ENCODE measurements at places on chromosomes 6 and 20.
A peak's percentile ranks its signal among the peaks of the same experiment; 100 is the strongest.

GRCh38 chr6:162251257-162251656 is 476.3 kb downstream of the PRKN start:
- no peak for DNase-seq

DNA sequence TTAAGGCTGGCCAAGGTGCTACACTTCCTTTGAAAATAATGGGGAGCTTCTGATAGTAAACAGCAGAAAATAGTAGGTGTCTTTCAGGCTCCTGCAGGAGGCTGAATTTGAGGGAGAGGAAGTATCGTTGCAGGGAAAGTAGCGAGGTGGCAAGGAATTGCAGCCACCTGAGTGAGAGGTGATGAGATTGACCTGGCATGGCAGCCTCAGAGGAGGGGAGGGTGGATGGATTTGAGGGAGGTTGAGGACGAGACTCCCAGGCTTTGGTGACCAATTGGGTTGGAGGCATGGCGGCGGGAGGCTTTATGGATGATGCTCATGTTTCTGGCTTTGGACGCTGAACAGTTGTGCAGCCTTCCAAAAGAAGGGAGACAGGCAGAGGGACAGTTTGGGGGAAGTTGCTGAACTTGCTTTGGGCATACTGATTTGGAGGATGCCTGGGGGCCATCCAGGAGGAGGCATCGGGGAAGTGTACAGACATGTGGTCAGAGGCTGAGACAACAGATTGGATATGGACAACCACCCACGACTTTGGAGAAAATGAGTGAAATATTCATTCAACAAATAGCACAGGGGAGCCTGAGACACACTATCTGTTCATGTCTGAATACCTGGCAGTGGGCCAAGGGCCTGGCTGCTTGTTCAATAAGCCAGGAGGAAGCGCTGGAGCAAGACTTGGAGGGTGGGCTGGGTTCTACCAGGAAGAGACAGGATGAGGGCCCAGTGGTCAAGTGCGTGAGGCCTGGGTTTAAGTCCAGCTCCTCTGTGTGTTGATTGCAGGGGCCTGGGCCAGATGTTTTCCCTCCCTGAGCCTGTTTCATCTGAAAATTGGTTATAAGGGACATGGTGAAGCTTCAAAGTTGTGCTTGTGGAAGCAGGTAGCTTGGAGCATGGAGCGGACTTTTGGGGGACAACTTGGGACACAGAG is 113.2 kb downstream of the CEBPB start:
- DNase-seq: peak; percentile 52

DNA sequence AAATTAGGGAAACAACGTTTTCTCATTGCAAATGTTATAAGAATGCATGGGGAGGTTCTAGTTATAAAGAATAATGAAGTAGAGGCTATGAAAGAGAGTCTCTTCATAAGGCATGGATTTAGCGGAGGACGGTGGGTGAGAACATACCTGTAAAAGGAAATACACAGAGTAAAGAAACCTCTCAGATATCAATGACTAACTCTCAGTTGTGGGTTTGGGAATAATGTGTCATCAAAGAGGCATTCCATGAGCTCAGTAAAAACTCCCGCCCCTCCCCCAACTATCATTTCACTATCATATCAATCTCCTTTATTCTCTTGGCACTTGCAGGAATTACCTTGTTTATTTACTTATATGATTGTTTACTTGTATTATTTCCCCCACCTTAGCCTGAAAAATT is 695.4 kb downstream of the PTPRT start:
- no peak for DNase-seq

DNA sequence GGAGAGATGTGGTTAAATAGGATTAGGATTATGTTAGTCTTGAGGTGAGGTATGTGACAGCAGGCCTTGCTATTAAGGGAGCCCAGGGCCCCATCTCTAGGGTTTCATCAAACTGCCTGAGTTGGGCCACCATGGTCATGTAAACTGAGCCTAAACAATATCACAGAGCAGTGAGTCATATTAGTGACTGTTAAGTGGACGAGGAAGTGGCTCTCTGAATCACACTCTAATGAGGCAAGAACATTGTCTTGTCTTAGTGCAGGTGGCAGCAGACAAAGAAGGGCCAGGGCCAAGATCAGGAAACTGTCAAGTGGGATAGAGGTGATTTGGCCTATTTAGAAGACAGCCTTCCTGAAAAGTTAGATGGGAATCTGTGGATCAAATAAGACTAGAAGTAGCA is 23.1 kb downstream of the ENPP3 start:
- no peak for DNase-seq

GRCh38 chr6:158206740-158207421 is 38.7 kb downstream of the GTF2H5 start:
- no peak for DNase-seq

DNA sequence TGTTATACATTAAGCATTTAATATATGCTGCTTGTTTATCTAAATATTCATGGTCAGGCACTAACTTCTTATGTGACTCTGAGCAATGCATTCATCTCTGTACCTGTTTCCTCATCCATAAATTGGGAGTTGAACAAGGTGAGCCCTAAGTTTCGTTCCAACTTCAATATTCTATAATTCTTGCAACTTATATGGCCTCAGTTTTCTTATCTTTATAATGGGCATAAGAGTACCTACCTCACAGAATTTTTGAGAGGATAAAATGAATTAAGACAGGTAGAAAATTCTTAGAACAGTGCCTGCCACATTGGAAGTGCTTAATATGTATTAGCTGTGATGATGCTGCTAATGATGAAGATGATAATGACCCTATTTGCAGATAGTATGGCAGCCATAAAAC is 11.8 kb upstream of the HIVEP2 start:
- DNase-seq: no peak

GRCh38 chr6:148700741-148701311 is 46.0 kb upstream of the UST start:
- no peak for DNase-seq

- DNase-seq: no peak
Observed at GRCh38 chr6:2986722-2987221, 12.9 kb upstream of the NQO2 start.

- no peak for DNase-seq
Observed at GRCh38 chr6:142669471-142670351, 275.3 kb downstream of the HIVEP2 start.

- DNase-seq: peak; percentile 43
Observed at GRCh38 chr6:128731249-128732165, 151.4 kb upstream of the LAMA2 start.

GRCh38 chr6:42260972-42261371 is 43.3 kb upstream of the MRPS10 start:
- DNase-seq: peak; percentile 65

GRCh38 chr20:33273117-33273851 is 9.7 kb upstream of the BPIFB1 start:
- DNase-seq: no peak

DNA sequence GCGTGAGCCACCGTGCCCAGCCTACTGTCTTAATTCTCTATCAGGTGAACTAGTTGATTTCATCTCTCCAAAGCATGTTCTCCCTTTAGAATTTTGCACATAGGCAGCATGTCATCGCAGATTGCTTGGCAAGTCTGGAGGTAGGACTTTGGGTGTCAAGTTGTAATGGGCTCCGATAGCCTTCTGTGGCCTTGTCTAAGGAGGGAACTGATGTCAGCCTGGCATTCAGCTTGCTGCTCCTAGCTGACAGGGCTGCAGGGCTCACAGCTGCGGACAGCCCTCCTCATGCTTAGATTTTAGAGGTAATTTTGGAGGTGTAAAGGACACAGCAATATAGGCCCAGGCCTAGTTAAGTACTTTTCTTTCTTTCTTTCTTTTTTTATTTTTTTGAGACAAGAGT is 11.3 kb downstream of the CHMP4B start:
- DNase-seq: no peak

- no peak for DNase-seq
Observed at GRCh38 chr6:49454787-49455709, 8.0 kb downstream of the MMUT start.

GRCh38 chr6:148893481-148893880 is 146.7 kb downstream of the UST start:
- no peak for DNase-seq

DNA sequence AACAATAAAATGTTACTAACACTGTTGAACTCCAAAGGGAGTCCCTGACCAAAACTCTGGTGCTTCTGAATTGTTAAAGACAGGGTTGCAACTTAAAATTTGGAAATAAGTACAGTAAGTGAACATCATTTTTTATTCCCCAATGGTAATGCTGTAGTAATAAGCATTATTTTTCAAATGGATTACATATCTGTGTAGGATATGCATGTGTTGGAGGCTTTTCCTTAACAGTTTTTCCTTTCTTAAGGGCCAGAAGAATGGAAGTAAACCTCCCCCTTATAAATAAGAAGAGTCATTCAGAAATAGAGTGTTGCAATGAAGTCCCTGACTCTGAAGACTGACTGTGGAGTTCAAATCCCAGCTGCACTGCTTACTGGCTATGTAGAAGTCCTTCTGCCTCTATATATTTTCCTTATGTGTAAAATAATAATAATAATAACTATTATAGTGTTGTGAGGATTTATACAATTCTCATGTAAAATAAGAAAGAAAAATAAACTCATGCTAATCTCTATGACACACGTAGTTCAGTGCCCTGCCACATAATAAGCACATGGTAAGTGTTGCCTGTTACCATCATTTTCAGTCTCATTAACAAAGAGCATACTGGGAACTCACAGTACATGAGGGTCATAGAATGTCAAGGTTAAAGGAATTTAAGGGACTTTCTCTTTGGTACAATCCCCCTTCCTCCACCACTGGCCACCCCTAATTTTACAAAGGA is 129.8 kb upstream of the SMLR1 start:
- DNase-seq: no peak

- DNase-seq: peak; percentile 54
Observed at GRCh38 chr20:48824830-48825565, 2.8 kb downstream of the PREX1 start.

- peak; percentile 65 for DNase-seq
Observed at GRCh38 chr20:38126932-38127621, 38.0 kb downstream of the TGM2 start.

DNA sequence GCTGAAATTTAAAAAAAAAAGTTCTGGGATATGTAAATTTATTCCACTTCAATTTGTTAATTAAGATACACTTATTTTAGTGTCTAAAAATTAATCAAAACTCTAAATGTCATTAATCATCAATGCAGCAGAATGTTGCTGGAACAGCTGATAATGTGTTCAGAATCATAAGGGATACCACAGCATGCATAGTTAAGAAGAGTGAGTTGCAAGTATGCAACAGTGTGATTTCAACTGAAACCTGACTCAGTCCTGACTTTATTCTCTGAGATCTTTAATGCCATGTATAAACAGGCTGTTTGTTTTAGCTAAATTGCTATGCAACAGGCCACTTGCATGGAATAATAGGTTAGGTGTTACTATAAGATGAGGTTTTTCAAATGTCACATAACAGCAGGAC is 1.4 kb downstream of the GRIK2 start:
- DNase-seq: no peak

GRCh38 chr6:14059791-14060436 is 57.7 kb upstream of the CD83 start:
- DNase-seq: no peak

DNA sequence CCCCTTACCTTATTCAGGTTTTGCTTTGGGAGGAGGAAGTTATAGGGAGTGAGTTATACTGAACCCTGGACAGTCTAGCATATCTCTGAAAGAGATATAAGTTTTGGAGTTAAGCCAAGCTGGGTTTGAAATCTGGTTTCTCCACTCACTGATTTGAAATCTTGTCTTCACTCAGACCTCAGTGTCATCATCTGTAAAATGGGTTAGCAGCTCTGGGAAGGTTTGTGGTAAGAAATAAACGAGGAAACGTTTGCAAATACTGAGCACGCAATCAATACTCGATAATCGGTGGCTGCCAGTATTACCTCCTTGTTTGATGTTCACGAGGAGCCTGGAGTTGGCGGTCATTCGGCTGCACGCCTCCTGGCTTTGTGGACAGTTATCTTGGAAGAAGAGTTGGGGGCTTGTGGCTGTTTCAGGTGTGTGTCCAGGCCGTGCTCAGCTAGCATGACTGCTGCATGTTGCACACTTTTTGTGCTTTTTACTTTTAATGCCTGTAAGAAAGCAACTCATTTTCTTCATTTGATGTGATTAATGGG is 61.8 kb downstream of the PAX1 start:
- no peak for DNase-seq

DNA sequence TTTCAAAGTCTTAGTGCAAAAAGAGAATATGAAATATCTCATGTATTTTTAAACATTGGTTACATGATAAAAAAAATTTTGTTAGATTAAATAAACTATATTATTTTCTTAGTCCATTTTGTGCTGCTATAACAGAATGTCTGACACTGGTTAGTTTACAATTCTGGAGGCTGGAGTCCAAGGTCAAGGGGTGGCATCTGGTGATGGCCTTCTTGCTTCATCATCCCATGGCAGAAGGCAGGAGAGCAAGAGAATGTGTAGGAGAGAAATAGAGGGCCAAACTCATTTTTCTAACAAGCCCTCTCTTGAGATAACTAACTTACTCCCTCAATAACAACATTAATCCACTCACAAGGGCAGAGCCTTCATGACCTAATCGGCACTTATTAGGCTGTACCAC is 11.5 kb upstream of the MCUR1 start:
- no peak for DNase-seq

DNA sequence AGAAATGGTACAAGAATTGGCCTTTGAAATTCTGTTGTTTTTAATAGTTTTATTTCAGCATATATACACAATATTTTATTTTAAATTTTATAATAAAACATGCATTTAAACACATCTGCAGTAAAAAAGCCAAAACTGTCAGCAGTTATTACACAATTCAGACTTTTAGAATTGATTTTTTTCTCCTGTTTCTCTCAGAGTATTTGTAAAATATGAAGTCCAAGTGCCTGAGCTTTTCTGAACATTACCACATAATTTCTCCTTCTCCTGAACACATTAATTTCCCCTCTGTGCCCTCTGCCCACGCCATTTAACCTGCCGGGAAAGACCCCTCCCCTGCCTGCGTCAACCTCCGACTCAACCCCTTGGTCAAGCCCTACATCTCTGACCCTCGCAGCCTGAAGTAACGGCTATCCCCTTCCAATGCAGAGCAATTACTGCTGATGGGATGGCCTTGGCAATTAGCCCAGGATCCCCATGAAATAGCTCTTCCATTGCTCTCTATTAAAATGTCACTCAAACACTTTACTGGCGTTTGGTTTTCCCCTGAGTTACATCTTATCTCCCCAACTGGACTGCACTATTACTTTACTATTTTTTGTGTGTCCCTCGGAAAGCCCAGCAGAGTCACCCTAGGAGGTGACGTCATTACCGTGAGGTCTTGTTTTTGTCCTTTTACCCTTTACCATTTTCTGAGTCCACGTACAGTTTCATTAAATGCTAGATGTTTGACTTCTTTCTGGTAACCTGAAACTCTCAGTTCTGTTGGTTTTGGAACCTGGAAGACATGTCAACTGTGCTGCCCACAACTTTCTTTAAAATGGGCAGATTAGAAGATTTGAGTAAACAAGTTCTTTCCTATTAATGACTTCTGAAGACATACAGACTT is 146.7 kb upstream of the TAB2 start:
- DNase-seq: no peak

Data from NCI-H524 (cell line).